Activated CD4-positive, alpha-beta T cell treated with anti-CD3 and anti-CD28 coated beads, Interleukin-2, amount 10 ng/mL, durations not matched to agents 7 days and 5 days (primary cell): ENCODE measurements at places on chromosomes 4 and X.

DNA sequence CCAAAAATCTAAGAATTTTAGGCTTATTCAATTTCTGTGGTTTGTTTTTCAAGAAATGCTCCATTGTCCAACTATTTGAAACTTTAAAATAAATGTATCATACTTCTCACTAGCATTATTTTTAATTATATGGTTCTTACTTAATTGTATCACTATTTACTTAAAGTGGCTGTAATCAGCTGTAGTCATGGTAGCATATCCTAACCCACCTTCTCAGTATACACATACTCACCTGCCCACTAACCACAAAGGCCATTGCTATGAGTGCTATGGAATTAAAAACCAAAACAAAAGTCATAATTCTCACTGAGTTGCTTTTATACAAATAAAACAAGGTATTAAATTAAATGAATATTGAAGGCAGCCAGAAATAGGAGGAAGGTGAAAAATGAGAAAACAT lies 5.0 kb downstream of the FBXO8 start:
- no peak for DNase-seq

GRCh38 chrX:49191574-49192011 lies 5.4 kb upstream of the PRICKLE3 start:
- no peak for DNase-seq

- DNase-seq: no peak
Measured at GRCh38 chrX:148914783-148915182, 414.4 kb downstream of the AFF2 start.

DNA sequence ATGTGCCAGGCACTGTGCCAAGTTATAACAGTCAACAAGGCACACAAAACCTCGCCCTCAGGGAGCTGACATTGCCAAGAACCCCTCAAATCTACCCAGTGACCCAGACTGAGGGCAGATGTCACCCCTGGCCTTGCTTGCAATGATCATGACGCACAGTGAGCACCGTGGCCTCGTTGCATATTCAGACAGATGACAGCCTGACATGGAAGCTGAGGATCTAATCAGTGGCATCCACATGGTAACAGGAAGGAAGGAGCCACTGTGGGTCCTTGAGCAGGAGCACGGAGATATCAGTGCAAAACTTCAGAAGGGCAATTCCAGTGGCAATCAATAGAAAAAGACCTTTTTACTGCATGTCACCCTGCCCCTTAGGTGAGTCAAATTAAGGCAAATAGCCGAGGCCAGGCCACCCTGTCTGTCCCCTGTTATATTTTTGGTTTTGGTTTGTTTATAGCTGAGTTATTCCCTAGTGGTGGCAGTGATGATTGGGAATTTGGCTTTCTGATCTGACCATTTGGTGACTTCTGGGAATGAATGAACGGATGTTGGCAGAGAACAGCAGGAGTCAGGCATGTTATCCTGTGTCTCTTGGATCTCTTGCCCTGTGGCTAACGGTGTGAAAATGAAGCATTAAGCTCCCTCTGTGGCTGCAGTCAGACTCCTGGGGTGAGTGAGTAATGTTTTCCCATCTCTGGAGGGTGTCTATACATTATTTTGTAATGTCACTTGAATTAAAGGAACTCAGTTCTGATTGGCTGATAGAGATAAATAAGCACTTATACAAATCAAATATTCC lies 20.4 kb downstream of the WDR13 start:
- DNase-seq: no peak

DNA sequence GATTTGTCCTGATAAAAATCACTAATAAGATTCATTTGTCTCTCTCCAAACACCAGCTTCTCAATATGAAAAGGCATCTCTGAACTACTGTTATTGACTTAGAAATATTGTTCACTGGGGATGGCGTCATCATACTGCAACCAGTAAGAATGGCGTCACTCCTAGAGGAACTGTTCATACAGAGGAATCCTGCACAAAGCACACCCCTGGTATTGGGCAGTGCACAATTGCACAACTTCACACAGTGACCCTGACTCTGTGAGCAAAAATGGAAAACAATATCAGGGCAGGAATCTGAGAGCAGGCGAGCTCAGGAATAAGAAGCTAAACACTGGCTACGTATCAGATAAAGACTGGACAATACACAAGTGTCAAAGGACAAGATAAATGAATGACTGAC lies 66.7 kb upstream of the PNPLA4 start:
- no peak for DNase-seq

GRCh38 chr4:64598066-64598465 lies 188.8 kb upstream of the TECRL start:
- DNase-seq: no peak

DNA sequence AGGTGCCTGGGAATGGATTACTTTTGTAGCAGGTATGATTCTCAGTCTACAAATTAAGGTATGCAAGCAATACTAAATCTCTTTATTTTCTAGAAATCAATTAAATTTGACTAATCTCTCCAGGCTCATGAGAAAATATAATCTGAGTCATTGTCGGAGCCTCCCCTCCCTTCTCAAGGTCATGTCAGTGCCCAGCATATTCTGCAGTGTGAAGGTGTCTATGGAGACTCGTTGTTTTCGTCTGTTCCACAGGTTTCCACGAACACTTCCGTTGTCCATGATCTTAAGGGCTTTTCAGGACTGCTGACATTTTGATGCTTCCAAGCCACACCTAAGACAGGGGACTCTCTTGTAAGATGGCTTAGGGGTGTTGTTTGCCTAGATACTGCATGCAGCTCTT lies 56.6 kb upstream of the SCOC start:
- DNase-seq: no peak

DNA sequence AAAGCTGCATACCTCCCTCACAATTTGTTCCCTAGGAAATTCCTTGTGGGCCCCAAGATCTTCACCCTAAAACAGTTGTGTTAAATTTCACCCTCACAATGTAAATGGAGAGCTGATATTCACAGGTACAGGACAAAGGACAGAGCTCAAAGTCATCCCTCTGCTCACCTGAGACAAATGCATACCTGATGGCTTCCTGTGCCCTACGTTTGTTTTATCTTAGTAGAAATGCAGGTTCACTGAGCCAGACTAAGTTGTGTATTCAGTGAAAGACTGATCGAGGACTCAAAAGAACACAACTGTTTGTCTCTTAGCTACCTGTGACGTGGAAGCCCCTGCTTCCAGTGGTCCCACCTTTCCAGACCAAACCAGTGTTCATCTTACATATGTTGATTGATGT lies 53.6 kb downstream of the TRMT44 start:
- DNase-seq: no peak

DNA sequence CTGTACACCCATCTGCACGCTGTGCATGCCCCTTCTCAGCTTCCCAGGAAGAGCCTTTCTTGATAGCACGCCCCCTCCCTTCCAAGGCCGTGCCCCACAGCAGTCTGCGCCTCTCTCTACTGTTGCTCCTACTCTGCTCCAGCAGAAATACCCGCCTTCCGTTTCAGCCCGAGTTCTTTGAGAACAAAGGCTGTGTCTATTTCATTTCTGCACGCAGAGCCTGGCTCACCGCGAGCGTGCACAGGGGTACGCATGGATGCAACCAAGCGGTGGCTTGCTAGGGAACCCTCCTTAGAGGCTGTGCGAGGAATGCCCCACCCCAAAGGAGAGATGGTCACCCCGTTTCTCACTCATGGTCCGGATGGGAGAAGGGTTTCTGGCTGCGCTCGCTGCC lies 485 bp downstream of the AADAT start:
- DNase-seq: no peak

- DNase-seq: no peak
Measured at GRCh38 chrX:47224896-47225290, 6.4 kb downstream of the CDK16 start.

DNA sequence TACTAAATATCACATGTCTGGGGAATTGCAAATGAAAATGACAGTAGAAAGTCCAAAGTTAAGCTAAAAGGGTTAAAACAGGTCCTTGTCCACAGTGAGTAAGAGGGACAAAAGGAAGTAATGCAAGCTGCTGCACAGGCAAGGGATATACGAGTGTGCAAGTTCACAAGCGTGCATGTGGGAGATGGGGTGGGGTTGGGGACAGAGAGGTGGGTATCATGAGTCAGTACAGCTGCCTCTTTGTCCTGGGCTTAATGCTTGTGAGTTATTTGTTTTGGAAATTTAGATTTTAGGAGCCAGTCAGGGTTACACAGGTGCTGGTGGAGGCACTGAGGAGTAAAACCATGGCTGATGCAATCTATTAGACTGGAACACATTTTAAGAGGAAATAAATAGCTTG lies 3.3 kb upstream of the GPRASP2 start:
- DNase-seq: no peak

DNA sequence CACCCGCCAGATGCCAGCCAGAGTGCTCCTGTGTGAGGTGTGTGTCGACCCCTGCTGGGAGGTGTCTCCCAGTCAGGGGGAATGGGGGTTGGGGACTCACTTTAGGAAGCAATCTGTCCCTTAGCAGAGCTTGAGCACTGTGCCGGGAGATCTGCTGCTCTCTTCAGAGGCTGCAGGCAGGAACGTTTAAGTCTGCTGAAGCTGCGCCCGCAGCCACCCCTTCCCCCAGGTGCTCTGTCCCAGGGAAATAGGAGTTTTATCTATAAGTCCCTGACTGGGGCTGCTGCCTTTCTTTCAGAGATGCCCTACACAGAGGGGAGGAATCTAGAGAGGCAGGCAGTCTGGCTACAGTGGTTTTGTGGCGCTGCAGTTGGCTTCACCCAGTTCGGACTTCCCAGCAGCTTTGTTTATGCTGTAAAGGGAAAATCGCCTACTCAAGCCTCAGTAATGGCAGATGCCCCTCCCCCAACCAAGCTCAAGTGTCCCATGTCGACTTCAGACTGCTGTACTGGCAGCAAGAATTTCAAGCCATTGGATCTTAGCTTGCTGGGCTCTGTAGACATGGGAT lies 80.8 kb downstream of the CCSER1 start:
- no peak for DNase-seq

GRCh38 chr4:142353149-142353738 lies 492.9 kb downstream of the INPP4B start:
- no peak for DNase-seq

GRCh38 chr4:18021720-18022571 lies at the start of gene LCORL:
LCORL (minus strand) TSS chr4:18021755; CDS start chr4:18021751, 4 bp downstream.
- DNase-seq: peak; percentile 91

DNA sequence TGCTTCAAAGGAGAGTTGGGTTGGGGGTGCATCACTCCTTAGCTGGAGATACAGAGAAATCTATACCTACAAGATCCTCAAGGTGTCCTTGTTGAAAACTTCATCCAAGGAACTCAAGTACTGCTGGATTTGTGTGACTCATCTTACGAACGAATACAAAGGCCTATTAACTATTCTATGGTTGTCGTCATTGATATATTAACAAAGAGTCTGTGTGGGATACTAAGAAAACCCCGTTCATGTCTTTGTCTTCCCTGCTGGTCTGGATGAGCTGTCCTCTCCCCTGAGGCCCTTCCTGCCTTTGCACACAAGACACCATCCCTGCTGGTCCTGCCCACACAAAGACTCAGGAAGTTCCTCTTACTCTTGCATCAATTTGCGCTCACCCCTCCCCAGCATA lies 54.9 kb upstream of the IRF2 start:
- no peak for DNase-seq

GRCh38 chr4:17324386-17324830 lies 187.5 kb downstream of the QDPR start:
- peak; percentile 64 for DNase-seq

DNA sequence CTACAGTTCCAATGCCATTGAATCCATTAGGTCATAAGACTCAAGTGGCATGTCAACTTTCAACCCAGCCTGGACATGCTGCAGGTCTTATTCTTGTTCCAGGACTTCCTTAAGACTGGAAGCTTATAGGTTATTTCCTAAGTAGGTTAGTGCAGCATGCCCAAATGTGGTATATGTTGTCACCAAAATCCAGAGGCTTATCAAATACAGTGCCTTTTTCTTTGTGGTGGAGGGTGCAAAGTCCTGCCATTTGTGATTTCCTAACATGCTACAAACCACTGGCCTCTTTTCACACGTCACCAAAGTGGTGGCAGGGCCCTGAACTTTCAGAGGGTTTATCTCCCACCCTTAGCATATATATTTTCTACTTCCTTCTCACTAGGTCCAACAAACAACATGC lies 9.7 kb upstream of the TMEM184C start:
- DNase-seq: no peak

- no peak for DNase-seq
Measured at GRCh38 chr4:48254381-48255071, 15.1 kb downstream of the TEC start.

- DNase-seq: no peak
Measured at GRCh38 chr4:145920205-145920604, 18.4 kb downstream of the ZNF827 start.

DNA sequence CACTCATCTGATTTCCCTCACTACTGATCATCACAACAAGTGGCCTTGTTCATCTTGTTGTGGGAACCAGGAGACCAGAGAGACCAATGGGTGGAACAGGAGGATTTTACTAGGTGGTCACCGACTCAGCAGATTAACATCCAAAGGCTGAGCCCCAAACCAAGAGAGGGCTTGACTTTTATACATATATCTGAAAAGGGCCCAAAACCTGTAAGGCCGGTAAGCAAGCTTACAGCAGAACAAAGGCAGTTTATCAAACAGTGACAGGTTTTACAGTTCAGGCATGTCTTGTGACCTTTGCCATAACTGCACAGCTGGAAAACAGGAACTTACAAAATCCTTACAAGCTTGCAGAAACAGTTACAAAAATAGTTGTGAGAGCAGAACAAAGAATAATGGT lies 195.9 kb downstream of the OR13H1 start:
- DNase-seq: no peak

DNA sequence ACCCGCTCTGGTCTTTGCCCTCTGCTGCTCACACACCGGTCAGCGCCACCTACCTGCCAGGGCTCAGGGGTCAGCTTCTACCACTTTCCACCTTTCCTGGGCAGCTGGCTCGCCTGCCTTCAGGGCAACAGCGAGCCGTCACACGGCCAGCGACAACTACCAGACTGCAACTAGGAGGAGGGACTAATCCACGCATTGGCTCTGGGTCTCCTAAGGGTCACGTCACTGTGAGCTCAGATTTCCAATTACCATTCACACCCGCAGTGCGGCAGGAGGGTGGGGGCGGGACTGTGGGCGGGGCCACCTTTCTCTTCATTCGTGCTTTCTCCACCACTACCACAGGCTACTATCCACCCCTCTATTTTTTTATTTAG lies at the start of gene BEX5:
Gene BEX5 (minus strand): TSS at position 172 of the 374 bp plus-strand sequence. CDS start 1,712 bp downstream, outside the sequence.
- peak; percentile 64 for DNase-seq

GRCh38 chr4:163878336-163879121 lies 384.0 kb downstream of the TMA16 start:
- DNase-seq: no peak

DNA sequence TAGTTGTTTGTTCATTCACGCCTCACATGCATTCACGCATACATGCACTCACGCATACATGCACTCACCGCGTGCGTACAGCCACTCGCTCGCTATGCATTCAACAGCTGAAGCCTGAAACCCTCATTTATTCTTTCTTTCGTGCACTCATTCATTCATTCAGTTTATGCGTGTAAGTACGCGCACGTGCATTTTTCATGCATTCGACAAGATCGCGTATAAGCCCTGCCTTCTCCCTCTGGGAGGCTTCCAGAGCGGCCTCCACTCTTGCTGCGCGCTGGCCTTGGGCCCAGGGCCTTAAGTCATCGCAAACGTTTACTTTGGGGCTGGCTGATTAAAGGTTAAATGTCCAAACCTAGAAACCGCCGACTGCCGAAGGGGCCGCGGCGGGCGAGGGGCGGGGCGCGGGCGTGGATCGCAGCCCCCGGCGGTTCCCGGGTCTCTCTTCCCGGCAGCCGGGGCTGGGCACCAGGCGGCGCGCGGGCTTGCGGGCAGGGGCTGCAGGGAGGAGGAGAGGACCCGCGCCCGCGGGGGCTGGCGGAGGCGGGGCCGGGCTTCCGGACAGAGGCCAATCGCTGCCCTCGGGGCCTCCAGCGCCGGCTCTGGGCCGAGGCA lies at the start of gene GYG2:
Gene GYG2 (plus strand): TSS at position 587 of the 615 bp plus-strand sequence. CDS start 1,259 bp downstream, outside the sequence.
- DNase-seq: no peak

GRCh38 chrX:2401590-2402360 lies 99.0 kb downstream of the DHRSX start:
- DNase-seq: no peak

- no peak for DNase-seq
Measured at GRCh38 chr4:43234626-43235415, 342.3 kb downstream of the GRXCR1 start.
